ENCODE measurements at places on chromosomes 12 and 14. TPM values are rescaled to one million over a fixed set of nuclear protein-coding genes. Genes with fewer than 3 reads are reported as not detected.

Gene ANO4
- total RNA-seq, result 0.07 TPM

Gene OTOGL
- not detected for total RNA-seq

Gene LRTM2
- total RNA-seq, result not detected

Gene CLECL1
- total RNA-seq, result not detected

Gene KRT7
- total RNA-seq, result 5,590 TPM

Gene BTBD7
- total RNA-seq, result 10.3 TPM

Gene CFAP251
- total RNA-seq, result 0.95 TPM

Gene KRT79
- not detected for total RNA-seq

Gene ANO2
- not detected for total RNA-seq

Gene PIK3C2G
- total RNA-seq, result not detected

Gene P2RX2
- total RNA-seq, result not detected

Gene MARCHF9
- total RNA-seq, result 8.3 TPM

Gene GPHN
- total RNA-seq, result 15.4 TPM

Gene ENDOU
- total RNA-seq, result not detected

Gene PELI2
- total RNA-seq, result 0.73 TPM

Gene ANG
- 11.3 TPM for total RNA-seq

Gene SERPINA6
- total RNA-seq, result 1.1 TPM

Gene HOXC9
- total RNA-seq, result 11.0 TPM

Gene CYP46A1
- 0.09 TPM for total RNA-seq

Gene TMCC3
- 1.6 TPM for total RNA-seq

Gene LRRC43
- total RNA-seq, result 0.10 TPM

Gene PPP4R4
- total RNA-seq, result 0.29 TPM

Gene ATP6V1D
- total RNA-seq, result 107 TPM

Gene BCL7A
- total RNA-seq, result 10.3 TPM

Gene TC2N
- total RNA-seq, result 0.77 TPM

Gene ATF7
- 19.4 TPM for total RNA-seq
